ENCODE measurements at places on chromosomes 2 and 18.

GRCh38 chr18:48940854-48941611, 9.7 kb downstream of the SMAD7 start:
- no peak for DNase-seq

DNA sequence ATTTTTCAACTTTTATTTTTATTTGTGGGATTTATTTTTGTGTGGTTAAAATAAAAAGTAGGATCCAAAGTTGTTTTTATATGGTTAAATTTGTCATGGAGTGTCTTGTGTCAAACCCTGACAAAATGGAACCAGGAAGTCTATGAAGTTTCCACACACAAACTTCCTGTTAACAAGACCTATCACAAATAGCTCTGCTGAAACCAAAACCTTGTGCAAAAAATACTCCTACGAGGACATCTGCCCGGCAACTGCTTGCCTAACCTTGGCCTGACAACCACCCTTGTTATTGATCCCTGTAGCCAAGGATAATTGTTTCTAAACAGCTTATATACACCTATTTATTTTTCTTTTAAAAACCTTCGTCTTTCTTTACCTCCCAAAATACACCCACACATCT, 389.6 kb downstream of the TRIB2 start:
- no peak for DNase-seq

GRCh38 chr2:165587335-165587938, 117.9 kb downstream of the CSRNP3 start:
- peak; percentile 54 for DNase-seq

DNA sequence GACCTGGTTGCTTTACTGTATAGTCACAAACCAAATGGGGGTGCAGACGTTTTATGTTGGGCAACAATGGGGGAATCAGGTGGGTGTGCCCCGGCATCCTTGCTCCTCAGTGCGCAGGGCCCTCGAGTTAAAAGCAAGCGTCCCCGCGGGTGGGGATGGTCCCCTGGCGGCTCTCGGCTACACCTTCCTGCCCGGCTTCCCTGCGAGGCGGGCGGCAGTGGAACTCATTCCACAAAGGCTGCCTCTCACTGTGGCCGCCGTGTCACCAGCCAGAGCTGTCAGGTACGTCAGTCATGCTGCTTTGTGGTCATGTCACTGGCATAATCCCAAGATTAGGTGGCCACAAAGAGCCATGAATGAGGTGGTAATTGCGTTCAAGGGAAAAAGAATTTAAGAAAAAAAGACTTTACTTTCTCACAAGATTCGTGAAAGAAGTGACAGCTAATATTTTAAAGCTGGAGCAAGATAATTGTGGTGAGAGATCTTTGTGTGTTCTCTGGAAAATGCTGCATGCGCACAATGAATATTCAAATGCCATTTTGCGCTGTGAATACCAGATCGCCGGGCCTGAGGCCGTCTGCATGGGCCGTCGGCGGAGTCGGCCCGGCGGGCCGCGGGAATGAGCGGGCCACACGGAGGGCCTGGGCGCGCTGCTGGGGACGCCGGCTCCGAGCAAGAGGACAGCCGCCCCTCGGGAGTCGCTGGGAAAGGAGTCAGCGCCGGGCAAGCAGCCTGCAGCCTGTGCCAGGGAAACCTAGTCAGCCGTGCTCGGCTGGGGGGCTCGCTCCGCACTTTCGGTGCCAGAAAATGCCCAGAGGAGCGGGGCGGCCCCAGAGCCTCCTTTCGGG, 82.3 kb upstream of the LDLRAD4 start:
- DNase-seq, result no peak

DNA sequence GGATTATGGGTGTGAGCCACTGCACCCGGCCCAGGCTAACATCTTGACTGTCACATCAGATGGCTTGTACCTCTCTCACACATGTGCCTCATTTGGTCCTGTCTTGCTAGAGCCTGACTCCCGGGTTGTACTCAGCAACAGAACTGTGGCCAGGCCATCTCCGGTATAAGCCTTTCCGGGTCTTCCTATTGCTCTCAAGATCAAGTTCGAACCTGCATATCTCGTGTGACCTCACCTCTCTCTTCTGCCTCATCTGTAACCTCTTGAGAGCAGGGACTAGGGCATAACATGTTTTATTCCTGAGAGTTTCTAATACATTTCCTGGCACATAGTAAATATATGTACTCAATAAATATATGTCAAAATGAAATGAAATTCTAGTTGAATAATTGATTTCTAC, 114.0 kb downstream of the ACAA2 start:
- DNase-seq, result no peak

DNA sequence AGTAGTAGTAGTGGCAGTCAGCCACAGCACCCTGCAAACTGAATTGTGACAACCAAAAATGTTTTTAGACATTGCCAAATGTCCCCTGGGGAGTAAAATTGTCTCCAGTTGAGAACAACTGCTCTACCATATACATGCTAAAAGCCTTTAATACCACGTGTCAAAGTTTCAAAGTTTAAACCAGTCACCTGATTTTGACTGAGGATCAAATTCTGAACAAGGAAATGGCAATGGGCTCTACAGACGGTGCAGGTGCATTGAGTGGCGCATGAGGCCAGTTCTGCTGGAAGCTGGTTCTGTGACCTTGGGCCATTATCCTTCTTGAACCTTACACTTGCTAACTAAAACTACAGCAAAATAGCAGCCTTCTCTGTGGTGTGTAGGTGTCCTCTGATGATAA, 85.0 kb downstream of the LIPG start:
- no peak for DNase-seq

DNA sequence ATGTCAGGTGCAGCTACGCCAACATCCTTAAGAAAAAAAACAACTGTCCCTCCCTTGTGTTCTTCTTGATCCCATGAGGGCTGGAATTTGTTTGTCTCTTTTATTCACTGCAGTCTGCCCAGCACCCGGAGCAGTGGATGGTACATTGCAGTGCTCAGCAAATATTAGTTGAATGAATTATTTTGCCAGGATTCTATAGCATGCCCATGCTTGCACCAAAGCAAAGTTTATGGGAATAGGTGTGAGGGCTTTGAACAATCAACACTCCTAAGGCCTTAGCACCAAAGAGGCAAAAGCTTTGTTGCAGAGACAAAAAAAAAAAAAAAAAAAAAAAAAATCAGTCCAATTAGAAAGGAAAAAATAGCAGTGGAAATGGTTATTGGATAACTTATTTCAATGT, 28.7 kb upstream of the DCC start:
- DNase-seq, result no peak

DNA sequence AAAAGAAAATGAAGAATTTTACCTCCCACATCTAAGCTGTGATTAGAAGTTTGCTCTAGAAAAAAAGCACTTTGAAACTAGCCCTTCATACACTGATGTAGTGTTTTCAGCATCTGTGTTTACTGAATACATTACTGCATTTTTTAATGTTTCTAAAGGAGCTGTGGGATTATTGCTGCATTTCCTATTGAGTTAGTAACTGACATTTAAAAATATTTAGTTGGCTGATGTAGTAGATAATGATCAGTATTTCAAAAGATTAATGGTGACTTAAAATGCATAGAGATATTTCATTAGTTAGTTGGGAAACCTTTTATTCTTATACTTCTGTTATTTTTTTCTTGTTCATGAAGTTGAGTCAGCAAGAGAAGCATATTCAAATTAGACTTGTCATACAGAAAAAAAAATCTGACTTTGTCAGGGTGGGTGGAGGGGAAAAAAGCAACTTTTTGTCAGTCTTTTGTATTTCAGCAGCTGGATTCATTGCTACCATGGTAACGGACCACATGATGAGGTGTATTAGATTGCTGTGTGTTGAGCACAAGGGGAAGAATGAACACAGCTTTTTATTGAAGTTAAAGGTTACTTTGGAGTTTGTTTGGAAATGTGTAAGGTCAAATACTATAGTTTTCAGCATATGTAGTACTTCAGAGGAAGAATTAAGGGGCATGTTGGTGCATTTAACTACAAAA, at the start of gene DTNA:
TSS of gene DTNA (plus strand) at position 549 of the 692 bp plus-strand sequence. CDS start 45,679 bp downstream, outside the sequence.
- peak; percentile 88 for DNase-seq

DNA sequence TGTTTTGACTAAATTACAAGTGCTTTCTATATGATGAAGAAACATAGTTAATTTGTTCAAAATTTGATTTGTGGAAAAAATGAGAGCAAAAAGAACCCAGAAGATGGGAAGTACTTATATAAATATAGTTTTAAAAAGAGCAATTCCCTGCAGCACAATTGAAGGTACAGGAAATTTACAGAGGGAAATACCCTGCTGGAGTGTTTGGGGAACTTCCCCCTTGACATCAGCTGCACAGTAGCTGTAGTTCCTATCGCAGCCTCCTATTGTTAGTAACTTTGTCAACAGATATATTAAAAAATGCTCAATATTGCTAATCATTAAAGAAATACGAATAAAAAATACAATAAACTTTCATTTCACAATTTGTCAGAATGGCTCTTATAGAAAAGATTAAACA, 1118.8 kb upstream of the ZEB2 start:
- no peak for DNase-seq

DNA sequence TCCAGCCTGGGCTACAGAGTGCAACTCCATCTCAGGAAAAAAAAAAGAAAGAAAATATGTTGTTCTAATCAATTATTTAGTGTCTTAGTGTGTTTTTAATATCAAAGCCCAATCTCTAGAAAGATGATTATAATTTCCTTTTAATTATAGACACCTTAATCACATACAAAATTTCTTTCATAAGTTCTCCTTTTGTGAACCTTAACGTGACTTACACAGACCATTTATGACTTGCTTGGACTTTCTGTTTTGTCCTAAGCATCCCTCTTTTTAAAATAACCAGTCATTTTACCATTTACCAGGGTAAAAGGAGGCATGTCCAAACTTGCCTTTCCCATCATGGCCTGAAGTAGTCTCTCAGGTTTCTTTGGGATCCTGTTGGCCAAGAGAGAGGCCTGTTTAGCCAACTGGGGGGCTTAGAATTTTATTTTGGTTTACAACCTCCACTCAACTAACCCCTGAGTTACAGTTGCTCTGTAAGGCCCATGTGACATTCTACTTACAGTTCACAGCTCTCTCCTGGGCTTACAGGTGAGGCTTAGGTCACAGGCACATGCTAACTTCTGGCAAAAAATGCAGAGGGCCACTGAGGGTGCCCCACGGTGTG, 23.9 kb upstream of the GPR155 start:
- DNase-seq, result no peak

DNA sequence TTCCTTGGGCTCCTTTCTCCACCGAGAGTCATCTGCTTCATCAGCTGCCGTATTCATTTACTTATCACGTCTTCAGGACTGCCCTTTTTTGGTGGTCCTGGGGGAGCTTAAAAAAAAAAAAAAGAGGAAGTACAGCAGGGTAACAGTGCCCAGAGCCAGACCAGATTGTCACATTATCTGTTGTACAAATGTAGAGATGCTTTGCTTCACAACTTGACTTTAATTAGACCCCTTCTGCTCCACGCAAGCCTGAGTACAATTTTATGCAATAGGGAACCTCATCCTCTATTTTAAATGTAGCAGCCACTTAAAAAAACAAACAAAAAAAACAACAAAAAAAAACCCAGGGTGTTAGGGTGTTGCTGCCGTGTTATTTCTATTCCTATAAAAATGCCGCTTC, 128.3 kb downstream of the PRPF40A start:
- DNase-seq, result no peak

- no peak for DNase-seq
Observed at GRCh38 chr2:98886066-98886554, 49.9 kb downstream of the CRACDL start.

DNA sequence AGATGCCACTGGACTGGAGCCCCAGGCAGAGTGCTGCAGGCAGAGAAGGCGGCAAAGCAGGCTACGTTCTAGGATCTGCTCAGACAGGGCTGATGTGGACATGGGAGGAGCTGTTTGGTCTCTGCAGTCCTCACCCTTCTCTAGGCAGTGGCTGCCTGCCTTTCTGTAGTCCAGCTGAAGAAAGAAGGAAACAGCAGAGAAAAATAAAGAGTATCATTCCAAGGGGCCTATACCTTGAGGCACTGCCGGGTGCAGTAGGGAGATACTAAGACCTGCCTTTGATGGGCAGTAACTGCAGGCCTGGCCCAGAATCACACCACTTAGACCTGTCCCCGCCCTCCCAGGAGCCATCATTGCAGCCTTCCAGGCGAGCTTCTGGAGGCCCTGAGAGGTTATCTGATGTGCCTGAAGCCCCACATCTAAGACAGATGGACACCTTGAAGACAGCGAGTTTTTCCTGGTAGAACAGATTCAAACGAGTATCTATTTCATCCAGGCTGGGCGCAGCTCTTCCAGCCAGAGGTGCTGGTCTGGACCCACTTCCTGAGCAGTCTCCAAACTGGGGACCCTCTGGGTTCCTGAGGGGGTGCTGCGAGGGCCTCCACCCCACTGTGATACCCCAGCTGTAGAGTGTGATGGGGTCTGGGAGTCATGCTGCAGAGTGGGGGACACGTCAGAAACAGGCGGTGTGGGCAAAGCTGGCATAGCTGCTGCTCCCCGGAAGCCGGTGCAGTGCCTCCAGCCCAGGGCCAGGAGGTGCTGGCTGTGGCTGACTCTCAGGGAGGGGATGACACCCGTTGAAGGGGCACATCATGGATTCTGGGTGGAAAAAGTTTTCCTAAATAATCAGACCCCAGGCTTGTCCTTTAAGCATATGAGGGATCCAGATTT, 87.3 kb upstream of the OTOS start:
- no peak for DNase-seq

- DNase-seq, result no peak
Observed at GRCh38 chr2:151297882-151298281, 8.4 kb upstream of the NMI start.

DNA sequence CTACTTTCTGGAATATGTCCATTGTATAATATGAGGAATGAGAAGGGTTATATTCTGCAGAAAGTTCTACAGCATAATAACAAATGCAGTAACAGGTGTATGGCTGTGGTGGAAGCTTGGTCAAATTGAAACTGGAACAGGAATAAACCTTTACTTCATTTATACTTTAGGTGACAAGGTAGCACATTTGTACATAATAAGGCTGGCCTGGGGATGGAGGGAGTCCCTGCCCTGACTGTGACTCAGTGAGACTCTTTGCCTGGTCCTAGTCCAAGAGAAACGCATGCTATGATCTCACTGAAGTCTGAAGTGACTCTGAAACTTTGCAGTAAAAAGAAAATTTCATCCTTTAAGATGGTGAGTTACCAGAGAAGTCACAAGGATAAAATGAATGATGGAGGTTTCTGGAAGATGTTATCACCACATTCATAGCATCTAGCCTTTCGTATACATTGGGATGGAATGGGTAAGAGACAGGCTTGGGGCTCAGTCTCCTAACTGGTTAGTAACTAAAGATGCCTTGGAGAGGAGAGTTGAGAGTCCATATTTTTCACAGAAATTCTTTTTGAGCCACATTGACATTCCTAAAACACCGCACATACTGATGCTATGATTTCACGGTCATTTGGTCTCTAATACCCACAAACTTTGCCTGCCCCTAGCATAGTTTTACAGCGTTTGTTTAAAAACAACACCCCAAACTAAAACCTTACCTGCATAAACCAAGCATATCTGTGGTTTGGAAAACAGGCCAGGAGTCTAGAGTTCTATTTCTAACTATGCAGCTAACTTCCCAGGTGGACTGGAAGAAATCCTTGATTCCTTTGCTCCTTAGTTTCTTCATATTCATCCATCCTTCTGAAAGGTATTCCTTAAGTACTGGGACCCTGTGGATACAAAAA, 42.4 kb upstream of the NABP1 start:
- no peak for DNase-seq

- no peak for DNase-seq
Observed at GRCh38 chr2:144240656-144241339, 279.1 kb downstream of the ZEB2 start.
